Naive thymus-derived CD4-positive, alpha-beta T cell (primary cell): ENCODE measurements at places on chromosomes 13 and 19. TPM values are rescaled to one million over a fixed set of nuclear protein-coding genes. Genes with fewer than 3 reads are reported as not detected.

DNA sequence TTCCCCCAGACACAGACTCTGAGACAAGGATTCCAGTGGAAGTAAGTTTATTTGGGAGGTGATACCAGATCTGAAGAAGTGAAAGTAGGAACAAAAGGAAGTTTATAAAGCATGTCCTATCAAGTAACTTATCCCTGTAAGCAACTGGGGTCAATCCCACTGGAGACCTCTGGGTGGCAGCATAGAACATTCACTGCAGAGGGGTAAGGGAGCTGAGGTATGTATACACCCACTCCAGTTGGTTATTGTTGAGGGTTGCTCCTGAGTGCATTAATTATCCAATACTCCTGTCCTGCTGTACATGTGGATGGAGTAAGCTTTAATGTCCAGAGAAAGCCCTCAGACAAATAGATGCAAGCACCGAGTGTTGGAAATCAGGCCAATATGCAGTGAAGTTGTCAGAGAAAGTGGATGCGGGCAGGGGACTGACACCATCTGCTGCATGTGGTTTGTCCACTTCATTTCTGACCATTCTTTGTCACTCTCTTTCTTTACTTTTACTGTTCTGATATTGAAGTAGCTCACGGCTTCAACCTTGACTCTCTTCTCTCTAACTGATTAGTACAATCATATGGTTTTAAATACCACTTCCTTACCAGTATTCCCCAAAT lies 46.7 kb downstream of the NOTCH3 start:
- H3K4me1 ChIP-seq: no peaks in the 10 kb centered on the region
- no peak for DNase-seq
- H3K4me3 ChIP-seq: no peak overlapping the region
- H3K27ac ChIP-seq: no peak overlapping the region
- no peaks in the 10 kb centered on the region for H3K36me3 ChIP-seq

ZNF223 gene
- polyA plus RNA-seq: 1.7 TPM

DNA sequence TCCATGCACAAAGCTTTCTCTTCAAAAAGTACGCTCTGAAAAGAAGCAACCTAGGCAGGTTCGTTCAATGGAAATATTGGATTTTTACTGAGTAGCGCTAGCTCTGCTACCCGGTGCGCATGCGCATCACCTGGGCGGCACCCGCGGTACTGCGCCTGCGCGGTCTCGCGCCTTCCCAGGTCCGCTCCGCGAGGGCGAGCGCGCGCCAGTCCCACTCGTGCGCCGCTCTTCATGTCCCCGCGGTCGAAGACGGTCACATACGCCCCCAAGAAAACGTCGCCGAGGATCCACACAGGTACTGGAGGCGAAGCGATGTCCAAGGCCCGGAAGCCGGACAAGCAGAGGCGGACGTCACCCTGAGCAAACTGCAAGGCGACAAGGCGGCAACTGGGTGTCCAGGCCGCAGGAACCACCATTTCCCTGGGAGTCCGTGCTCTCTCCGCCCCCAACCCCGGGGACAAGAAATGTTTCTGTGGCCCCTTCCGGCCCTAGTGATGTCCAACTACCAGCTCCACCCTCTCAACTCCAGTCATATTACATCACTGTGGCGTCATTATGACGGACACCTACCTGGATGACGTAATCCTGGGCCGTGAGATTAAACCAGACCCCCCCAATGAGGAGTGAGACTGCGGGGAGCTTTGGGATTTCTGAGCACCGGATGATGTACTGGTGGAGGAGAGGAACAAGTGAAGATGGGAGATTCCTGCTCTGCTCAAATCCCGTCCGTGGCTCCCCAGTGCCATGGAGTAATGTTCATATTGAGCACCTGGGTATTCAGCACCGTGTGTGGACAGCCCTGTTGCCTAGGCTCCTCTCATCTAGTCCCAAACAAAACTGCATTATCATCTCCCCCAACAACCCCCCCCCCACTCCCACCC lies 4.8 kb upstream of the KCNC3 start:
- peak overlapping the region; percentile 97 for H3K4me3 ChIP-seq
- peaks cover 47% of the 10 kb centered on the region for H3K4me1 ChIP-seq
- DNase-seq: no peak
- no peaks in the 10 kb centered on the region for H3K36me3 ChIP-seq
- peak overlapping the region; percentile 59 for H3K27ac ChIP-seq
- peaks cover 16% of the 10 kb centered on the region for H3K27me3 ChIP-seq

DNA sequence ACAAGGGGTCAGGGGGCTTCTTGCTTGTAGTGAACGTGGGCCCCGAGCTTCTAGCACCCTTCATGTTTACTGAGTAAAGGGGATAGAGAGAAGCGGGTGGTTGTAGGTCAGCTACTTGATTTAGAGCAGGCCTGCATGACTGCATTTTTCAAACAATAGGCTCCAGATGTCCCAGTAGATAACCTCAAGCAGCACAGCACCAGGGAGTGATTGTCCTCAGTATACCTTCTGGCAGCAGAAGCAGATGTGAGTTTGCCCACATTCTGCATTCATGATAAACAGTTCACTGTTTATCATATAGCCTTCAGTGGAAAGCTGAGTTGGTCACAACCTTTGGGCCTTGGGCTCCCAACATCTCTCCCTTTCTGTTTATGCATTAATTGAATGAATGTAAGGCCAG lies 4.8 kb downstream of the ZNF439 start:
- H3K27ac ChIP-seq: no peak overlapping the region
- no peak overlapping the region for H3K4me3 ChIP-seq
- peaks cover 11% of the 10 kb centered on the region for H3K4me1 ChIP-seq
- H3K36me3 ChIP-seq: no peaks in the 10 kb centered on the region
- DNase-seq: no peak

- H3K4me3 ChIP-seq: no peak overlapping the region
- no peaks in the 10 kb centered on the region for H3K4me1 ChIP-seq
- H3K27me3 ChIP-seq: no peaks in the 10 kb centered on the region
- no peaks in the 10 kb centered on the region for H3K36me3 ChIP-seq
- H3K27ac ChIP-seq: no peak overlapping the region
Observed at GRCh38 chr13:24927810-24928404, 163.9 kb downstream of the RNF17 start.

- peak overlapping the region; percentile 92 for H3K4me3 ChIP-seq
- DNase-seq: no peak
- no peaks in the 10 kb centered on the region for H3K36me3 ChIP-seq
- H3K27me3 ChIP-seq: no peaks in the 10 kb centered on the region
- no peak overlapping the region for H3K27ac ChIP-seq
Observed at GRCh38 chr19:1383017-1383311, 743 bp upstream of the NDUFS7 start.

DNA sequence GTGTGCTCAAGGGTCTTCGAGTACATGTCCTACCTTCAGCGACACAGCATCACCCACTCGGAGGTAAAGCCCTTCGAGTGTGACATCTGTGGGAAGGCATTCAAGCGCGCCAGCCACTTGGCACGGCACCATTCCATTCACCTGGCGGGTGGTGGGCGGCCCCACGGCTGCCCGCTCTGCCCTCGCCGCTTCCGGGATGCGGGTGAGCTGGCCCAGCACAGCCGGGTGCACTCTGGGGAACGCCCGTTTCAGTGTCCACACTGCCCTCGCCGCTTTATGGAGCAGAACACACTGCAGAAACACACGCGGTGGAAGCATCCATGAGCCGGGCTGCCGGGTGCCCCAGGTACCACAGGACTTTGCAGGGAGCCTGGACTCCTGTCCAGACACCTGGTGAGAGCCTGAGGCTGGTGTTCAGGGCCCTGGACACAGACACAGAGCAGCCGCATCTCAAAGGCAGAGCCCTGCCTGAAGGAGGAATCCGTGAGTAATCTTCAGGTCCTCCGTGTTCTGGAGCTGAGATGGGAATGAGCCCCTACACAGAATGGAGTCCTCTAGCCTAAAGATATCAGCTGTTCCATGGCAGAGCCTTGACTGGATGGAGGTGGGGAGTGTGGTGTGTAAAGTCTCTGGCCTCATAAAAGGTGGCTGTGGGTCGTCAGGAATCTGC lies 1.5 kb downstream of the ZNF581 start:
- no peak for DNase-seq
- no peak overlapping the region for H3K4me3 ChIP-seq
- H3K27ac ChIP-seq: peak overlapping the region; percentile 80
- H3K36me3 ChIP-seq: peaks cover 14% of the 10 kb centered on the region
- peaks cover 27% of the 10 kb centered on the region for H3K4me1 ChIP-seq

- no peak overlapping the region for H3K4me3 ChIP-seq
- H3K36me3 ChIP-seq: no peaks in the 10 kb centered on the region
- DNase-seq: no peak
- H3K27me3 ChIP-seq: no peaks in the 10 kb centered on the region
Observed at GRCh38 chr13:95503662-95504061, 48.9 kb upstream of the CLDN10 start.

DNA sequence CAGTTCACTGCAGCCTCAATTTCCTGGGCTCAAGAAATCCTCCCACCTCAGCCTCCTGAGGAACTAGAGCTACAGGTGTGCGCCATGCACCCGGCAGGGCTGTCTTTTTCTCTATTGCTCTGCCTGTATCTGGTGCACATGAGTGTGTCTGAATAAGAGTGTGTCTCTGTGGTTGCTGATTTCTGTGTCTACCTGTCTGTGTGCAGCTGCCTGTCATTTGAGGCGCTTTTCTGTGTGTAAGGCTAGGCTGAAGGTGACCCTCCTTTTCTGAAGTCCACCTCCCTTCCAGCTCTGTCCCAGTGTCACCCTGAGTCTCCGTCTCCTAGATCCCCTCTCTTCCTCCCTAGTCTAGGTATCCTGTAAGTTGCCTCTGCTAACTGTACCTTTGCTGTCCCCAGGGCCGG lies 1.5 kb upstream of the PRR12 start:
- peaks cover 18% of the 10 kb centered on the region for H3K4me1 ChIP-seq
- H3K4me3 ChIP-seq: no peak overlapping the region
- H3K27ac ChIP-seq: peak overlapping the region; percentile 86
- H3K36me3 ChIP-seq: peaks cover 8% of the 10 kb centered on the region
- DNase-seq: no peak

- no peak overlapping the region for H3K4me3 ChIP-seq
- no peak overlapping the region for H3K27ac ChIP-seq
- no peaks in the 10 kb centered on the region for H3K27me3 ChIP-seq
- no peaks in the 10 kb centered on the region for H3K36me3 ChIP-seq
Observed at GRCh38 chr13:23999424-23999823, 102.1 kb upstream of the C1QTNF9B start.

CATSPERD gene
- polyA plus RNA-seq: not detected

DNA sequence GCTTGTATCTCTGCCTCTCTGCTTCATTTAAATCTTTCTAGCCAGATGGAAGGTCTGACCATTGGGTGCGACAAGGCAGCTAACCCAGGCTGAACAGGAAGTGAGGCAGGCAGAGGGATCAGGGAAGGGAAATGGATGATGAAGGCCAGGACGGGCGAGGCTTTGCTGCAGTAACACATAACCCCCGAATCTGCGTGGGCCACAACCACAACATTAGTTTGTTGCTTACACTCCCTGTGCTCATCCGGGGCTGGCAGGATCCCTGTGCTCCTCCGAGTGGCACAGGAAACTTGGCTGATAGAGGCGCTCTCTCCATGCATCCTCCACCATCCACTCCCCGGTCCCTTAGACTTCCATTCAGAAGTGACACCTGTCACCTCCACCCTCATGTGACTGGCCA lies 1.1 kb upstream of the FLT3LG start:
- no peaks in the 10 kb centered on the region for H3K36me3 ChIP-seq
- H3K27me3 ChIP-seq: no peaks in the 10 kb centered on the region
- H3K4me1 ChIP-seq: peaks cover 63% of the 10 kb centered on the region
- H3K27ac ChIP-seq: peak overlapping the region; percentile 99
- no peak overlapping the region for H3K4me3 ChIP-seq
- DNase-seq: no peak

- H3K27me3 ChIP-seq: no peaks in the 10 kb centered on the region
- DNase-seq: no peak
- H3K27ac ChIP-seq: no peak overlapping the region
- no peaks in the 10 kb centered on the region for H3K4me1 ChIP-seq
- H3K36me3 ChIP-seq: no peaks in the 10 kb centered on the region
- H3K4me3 ChIP-seq: no peak overlapping the region
Observed at GRCh38 chr13:23069566-23069965, 111.2 kb upstream of the SGCG start.

GRCh38 chr13:25625414-25625813 lies 253.6 kb downstream of the ATP8A2 start:
- no peak overlapping the region for H3K27ac ChIP-seq
- H3K36me3 ChIP-seq: no peaks in the 10 kb centered on the region
- no peaks in the 10 kb centered on the region for H3K27me3 ChIP-seq
- DNase-seq: no peak

GRCh38 chr13:88000239-88000638 lies 329.1 kb downstream of the SLITRK5 start:
- no peaks in the 10 kb centered on the region for H3K36me3 ChIP-seq
- no peak overlapping the region for H3K4me3 ChIP-seq
- H3K4me1 ChIP-seq: no peaks in the 10 kb centered on the region
- no peaks in the 10 kb centered on the region for H3K27me3 ChIP-seq

DNA sequence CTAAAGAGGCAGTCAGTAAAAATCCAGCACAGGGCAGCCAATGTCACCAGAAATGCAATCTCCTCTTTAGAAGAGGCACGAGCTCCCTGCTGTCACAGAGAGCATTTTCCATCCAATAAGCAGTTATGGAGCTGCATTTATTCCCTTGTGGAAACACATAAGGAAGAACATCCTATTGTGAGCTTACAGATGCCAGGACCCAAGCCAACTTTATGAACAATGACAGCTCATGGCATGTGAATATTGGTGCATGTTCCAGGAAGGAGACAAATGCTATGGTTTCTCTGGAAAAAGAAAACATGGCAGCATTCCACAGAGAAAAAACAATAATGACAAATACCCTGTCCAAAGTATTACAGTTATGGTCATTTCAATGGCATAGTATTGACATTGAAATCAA lies 955.6 kb downstream of the UQCRFS1 start:
- H3K4me3 ChIP-seq: no peak overlapping the region
- no peaks in the 10 kb centered on the region for H3K27me3 ChIP-seq
- H3K36me3 ChIP-seq: no peaks in the 10 kb centered on the region
- DNase-seq: no peak
- H3K27ac ChIP-seq: no peak overlapping the region

GRCh38 chr19:51097796-51098195 lies 10.4 kb downstream of the CTU1 start:
- H3K27me3 ChIP-seq: no peaks in the 10 kb centered on the region
- peaks cover 39% of the 10 kb centered on the region for H3K36me3 ChIP-seq
- H3K4me3 ChIP-seq: no peak overlapping the region

GDF15 gene
- not detected for polyA plus RNA-seq

DNA sequence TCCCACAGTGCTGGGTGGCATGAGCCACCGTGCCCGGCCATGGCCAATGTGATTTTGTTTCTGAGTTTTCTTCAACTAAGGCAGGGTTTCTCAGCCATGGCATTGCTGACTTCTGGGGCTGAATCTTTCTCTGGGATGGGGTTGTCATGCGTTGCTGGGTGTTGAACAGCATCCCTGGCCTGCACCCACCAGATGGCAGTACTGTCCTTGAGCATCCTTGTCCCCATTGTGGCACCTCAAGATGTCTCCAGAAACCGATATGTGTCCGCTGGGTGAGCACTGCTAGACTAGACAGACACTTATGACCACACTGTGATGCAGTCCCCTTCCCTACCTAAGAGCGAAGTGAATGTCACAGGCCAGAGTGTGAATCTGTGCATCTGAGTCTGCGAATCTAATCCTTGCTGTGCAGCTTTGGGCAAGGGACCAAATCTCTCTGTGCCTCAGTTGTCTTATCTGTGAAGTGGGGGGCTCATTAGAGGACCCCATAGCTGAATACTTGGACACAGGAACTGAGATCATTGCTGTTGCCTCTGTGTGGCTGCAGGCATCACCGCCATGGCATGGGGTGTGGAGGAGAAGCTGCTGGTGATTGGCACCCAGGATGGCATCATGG lies 50.3 kb upstream of the SIN3B start:
- H3K4me1 ChIP-seq: no peaks in the 10 kb centered on the region
- no peak overlapping the region for H3K27ac ChIP-seq
- no peaks in the 10 kb centered on the region for H3K27me3 ChIP-seq
